ENCODE measurements at places on chromosomes 7 and 10. TPM values are rescaled to one million over a fixed set of nuclear protein-coding genes. Genes with fewer than 3 reads are reported as not detected.

DNA sequence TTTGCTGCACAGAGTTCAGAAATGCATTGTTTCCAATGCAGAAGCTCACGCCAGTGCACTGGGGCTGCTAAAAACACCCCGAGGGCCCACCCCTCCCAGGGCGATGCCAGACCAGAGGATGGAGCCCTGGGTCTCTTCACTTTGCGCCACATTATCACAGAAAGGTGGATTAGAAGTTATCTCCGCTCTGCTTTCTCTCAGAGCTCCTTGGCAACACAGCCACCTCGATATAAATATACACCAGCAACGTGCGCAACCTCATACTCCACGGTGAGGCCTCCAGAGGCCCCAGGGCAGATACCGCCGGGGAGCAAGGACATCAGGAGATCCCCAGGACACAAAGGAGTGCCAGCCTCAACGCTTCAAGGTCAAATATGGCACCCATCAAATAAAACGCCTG, 121.0 kb upstream of the TBX20 start:
- H3K4me3 ChIP-seq, result no peak overlapping the region
- H3K4me1 ChIP-seq, result no peaks in the 10 kb centered on the region
- no peaks in the 10 kb centered on the region for H3K27me3 ChIP-seq
- no peak overlapping the region for H3K27ac ChIP-seq
- no peak for DNase-seq

- no peak overlapping the region for H3K27ac ChIP-seq
- H3K4me1 ChIP-seq, result no peaks in the 10 kb centered on the region
- no peak for DNase-seq
- H3K27me3 ChIP-seq, result no peaks in the 10 kb centered on the region
- H3K4me3 ChIP-seq, result no peak overlapping the region
These were observed 1.0 kb downstream of the INMT start for GRCh38 chr7:30752979-30753378.

DNA sequence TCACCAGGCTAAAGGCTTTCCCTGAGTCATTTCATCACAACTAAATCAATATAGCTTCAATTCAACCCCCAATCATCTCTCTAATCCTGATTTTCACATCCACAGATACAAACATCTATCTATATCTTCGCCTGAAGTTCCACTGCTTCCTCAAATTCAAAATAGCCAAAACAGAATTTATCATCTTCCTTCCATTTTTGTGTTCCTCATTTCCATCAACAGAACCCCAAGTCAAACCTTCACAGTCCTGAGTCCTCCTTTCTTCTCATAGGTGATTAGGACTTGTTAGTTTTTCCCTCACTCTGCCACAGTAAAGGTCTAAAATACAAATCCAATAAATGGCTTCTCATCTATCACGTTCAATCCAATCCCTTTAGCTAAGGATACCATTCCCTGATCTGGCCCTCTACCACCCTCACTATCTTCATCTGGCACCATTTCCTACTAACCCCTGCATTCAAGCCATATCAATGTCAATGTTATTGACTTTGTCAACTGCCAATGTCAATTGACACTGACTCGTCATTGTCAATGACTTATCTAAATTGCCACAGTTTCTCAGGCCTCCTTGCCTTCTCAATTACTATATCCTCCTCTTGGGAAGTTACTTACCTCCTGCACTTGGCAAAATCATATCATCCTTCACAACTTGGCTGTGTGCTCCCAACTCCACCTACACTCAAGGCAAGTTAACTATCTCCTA, 2.6 kb downstream of the HYCC1 start:
- H3K36me3 ChIP-seq, result no peaks in the 10 kb centered on the region
- no peaks in the 10 kb centered on the region for H3K27me3 ChIP-seq
- DNase-seq, result no peak
- H3K27ac ChIP-seq, result no peak overlapping the region
- H3K4me1 ChIP-seq, result peaks cover 7% of the 10 kb centered on the region
- no peak overlapping the region for H3K4me3 ChIP-seq

The STOX1 gene
- total RNA-seq, result 5.8 TPM

The PSD gene
- 3.4 TPM for total RNA-seq
